Neural cell (in vitro differentiated cells): ENCODE measurements at places on chromosomes 13 and 19. TPM values are rescaled to one million over a fixed set of nuclear protein-coding genes. Genes with fewer than 3 reads are reported as not detected.

Gene ZGLP1
- 22.8 and 45.2 TPM in 2 replicates for polyA plus RNA-seq

Gene LGALS4
- 1.2 and 1.3 TPM in 2 replicates for polyA plus RNA-seq

Gene FPR3
- polyA plus RNA-seq, result not detected in 2 replicates

Gene KRTDAP
- polyA plus RNA-seq, result not detected in 2 replicates

Gene ZNF497
- polyA plus RNA-seq, result 13.7 and 18.4 TPM in 2 replicates

Gene FAM83E
- 0.73 and 1.2 TPM in 2 replicates for polyA plus RNA-seq

Gene AMH
- polyA plus RNA-seq, result 57.5 and 71.5 TPM in 2 replicates

Gene FCAR
- polyA plus RNA-seq, result not detected in 2 replicates

Gene LHB
- not detected in 2 replicates for polyA plus RNA-seq

Gene RABAC1
- 279 and 290 TPM in 2 replicates for polyA plus RNA-seq

Gene RB1
- polyA plus RNA-seq, result 20.9 and 29.5 TPM in 2 replicates

Gene TNNT1
- polyA plus RNA-seq, result 4.0 and 6.2 TPM in 2 replicates

Gene FRY
- 46.6 and 49.3 TPM in 2 replicates for polyA plus RNA-seq

Gene PLIN4
- polyA plus RNA-seq, result not detected in 2 replicates

Gene HTR2A
- 0.20 TPM in 1 of 2 replicates, not detected in the other for polyA plus RNA-seq

Gene ARID3A
- 5.7 and 11.4 TPM in 2 replicates for polyA plus RNA-seq

Gene MBD3L3
- not detected in 2 replicates for polyA plus RNA-seq

Gene MISP
- polyA plus RNA-seq, result 0.24 and 0.98 TPM in 2 replicates

Gene CLC
- polyA plus RNA-seq, result 1.1 and 4.1 TPM in 2 replicates

Gene SIGLEC8
- polyA plus RNA-seq, result not detected in 2 replicates

Gene KCNN1
- 9.9 and 13.8 TPM in 2 replicates for polyA plus RNA-seq

Gene NCR1
- not detected in 2 replicates for polyA plus RNA-seq

Gene ERICH4
- not detected in 2 replicates for polyA plus RNA-seq

Gene ELAVL1
- 18.4 and 19.1 TPM in 2 replicates for polyA plus RNA-seq

Gene LILRA1
- not detected in 2 replicates for polyA plus RNA-seq

Gene APOE
- polyA plus RNA-seq, result 8.7 and 9.8 TPM in 2 replicates

Gene SBK2
- not detected in 2 replicates for polyA plus RNA-seq

Gene FCER2
- not detected in 2 replicates for polyA plus RNA-seq

Gene ZNF600
- 0.59 TPM in 1 of 2 replicates, not detected in the other for polyA plus RNA-seq
